ENCODE measurements at places on chromosomes 13 and 19. TPM values are rescaled to one million over a fixed set of nuclear protein-coding genes. Genes with fewer than 3 reads are reported as not detected.

GRCh38 chr13:78299832-78300623 is 303.3 kb downstream of the POU4F1 start:
- no peak for DNase-seq

DNA sequence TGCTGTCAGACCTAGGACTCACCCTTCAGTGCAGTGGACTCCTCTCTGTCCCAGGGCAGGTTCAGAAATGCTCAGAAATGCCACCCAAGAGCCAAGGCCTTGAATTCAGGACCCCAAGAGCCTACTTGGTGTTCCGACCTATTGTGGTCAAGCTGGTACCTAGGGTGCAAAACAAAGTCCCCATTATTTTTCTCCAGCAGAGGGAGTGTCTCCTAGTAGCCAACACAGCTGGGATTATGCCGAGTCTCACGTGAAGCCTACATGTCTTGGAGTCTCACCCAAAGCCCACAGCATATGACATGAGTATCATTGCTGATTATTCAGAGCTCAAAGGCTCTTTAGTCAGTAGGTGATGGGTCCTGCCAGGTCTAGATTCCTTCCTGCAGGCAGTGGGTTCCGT is 671.1 kb upstream of the SPRY2 start:
- no peak for DNase-seq

DNA sequence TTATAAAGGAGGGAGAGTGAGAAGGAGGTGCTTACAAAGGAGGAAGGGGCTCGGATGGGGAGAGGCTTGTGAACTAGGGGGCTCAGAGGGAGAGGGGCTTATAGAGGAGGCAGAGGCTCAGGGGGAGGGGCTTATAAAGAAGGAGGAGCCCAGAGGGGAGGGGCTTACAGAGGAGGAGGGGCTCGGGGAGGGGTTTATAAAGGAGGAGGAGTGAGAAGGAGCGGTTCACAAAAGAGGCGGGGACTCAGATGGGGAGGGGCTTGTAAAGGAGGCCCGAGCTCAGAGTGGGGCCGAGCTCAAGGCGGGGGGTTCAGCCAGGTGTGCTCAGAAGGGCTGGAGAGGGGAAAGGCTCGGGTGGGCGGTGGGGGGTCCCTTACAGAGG is 500 bp downstream of the SMIM24 start:
- peak; percentile 27 for DNase-seq

GRCh38 chr19:3494559-3494958 is 5.9 kb downstream of the DOHH start:
- peak; percentile 28 for DNase-seq

- DNase-seq = no peak
Measured at GRCh38 chr19:29781386-29782259, 30.2 kb upstream of the CCNE1 start.

Gene CD70
- total RNA-seq = 3.0 TPM

Gene CDX2
- not detected for total RNA-seq

Gene FGF21
- total RNA-seq = not detected

Gene CGB2
- total RNA-seq = not detected

Gene EFNA2
- total RNA-seq = not detected

Gene LYL1
- 17.9 TPM for total RNA-seq

Gene TUBA3C
- total RNA-seq = not detected
